ENCODE measurements at places on chromosomes 6 and 20.

DNA sequence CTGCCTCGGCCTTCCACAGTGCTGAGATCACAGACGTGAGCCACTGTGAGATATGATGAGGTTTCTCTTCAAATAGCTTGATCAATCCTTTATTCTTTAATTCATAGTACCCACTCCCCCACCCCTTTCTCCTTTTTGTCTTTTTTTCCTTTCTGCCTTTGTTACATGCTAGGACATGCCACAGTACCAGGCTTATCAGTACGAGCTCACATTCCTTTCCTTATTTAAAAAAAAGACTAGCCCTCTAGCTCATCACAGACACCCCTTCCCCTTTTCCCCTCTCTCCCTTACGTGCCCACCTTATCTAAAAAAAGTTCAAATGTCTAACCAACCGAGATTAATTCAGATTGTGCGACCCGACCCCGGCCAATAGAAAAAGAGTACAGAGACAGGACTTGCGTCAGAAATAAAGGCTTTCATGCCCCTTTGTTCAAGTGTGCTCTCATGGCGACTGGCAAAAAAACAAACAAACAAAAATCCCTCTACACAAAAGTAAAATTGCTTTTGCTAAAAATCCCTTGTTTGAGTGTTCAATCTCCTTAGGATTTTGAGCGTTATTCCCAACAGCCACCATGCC, 49.2 kb downstream of the MRAP2 start:
- DNase-seq: no peak

DNA sequence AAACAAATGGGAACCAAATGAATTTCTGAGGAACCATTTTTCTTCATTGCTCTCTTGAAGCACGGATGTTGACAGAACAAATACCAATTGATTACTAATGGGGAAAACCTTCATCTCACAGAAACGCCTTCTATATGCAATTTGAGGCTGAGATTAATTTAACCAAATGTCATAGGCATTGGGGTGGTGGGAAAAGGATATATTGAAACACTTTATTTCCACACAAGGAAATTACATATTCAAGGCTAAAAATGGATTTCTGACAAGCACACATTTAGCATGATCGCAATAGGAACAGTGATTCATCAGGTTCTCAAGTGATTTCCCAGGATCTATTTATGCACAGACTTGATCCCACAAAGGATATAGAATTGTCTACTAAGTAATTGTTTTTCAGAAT, 88.9 kb downstream of the COL12A1 start:
- no peak for DNase-seq

- DNase-seq: no peak
Observed at GRCh38 chr6:21823371-21823770, 229.8 kb downstream of the SOX4 start.

- no peak for DNase-seq
Observed at GRCh38 chr6:147467428-147467827, 41.1 kb upstream of the SAMD5 start.

DNA sequence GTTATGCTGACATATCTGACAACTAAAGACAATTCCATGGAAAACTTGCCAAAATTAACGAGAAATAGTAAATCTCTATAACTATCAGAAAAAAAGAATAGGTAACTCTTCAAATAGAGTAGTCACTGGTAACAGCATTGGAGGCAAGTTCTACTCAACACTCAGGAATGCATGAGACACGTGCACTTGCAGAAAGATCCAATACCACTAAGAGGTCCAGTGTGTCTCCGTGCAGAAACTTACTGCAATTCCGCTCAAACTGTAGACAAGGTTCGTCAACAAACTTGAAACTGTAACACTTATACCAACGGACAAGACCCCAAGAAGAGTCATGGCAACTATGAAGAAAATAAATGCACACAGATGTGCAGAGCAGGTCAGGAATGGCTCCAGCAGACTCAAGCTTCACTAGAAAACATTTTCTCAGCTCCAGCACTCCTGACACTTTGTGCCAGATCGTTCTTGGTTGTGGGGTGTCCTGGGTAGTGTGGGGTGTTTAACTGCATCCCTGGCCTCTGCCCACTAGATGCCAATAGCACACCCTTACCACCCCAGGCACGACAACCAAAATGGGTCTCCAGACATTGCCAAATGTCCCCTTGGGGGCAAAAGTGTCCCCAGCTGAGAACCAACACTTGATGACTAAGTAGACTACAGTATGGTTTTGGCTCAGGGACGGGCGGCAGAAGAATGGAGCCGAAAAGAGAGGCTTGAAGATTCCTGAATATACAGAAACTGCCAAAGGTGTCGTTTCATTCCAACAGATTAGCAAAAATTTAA, 134.8 kb downstream of the DTNBP1 start:
- DNase-seq: peak; percentile 21

GRCh38 chr20:32193996-32194395, 13.5 kb downstream of the PLAGL2 start:
- no peak for DNase-seq

DNA sequence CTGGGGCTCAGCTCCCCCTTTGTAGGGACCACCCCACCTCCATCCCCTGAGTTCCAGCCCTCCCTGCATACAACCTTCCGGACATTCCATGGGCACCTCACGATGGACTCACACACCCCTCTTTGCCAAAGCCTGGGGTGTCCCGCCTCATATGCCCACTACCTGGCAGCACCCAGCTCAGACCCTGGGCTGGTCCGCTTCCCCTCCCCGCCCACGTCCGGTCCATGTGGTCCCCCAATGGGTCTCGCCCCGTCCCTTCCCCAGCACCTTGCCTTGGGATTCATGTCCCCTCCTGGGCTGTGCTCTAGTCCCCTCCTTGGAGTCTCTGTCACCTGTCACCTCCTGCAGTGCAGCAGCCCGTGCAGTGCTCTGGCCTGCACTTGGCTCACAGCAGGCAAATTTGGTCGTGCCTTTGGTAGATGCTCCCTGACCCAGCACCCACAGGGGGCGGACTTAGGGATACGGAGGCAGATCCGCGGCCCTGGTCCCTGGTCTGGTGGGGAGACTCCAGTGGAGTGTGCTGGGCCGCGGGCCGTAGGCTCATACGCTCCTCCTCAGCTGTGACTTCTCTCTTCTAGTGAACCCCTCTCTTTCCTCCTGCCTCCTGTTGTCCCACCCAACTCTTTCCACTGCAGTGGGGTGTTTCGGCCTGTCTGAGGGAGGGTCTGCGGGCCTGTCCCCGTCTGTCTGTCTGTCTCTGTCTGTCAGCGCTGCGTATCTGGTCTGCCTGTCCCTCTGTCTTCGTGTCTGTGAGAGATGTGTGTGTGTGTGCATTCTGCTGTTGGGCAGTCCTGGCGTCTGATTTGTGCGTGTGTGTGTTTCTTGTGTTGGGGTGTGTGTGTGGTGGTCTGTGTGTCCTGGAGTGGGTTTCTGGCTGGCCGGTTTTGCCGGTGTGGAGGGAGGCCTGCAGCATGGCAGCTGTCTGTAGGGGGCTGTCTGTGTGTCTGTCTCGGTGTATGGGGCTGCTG, 69.5 kb downstream of the SRC start:
- DNase-seq: no peak

GRCh38 chr6:157001716-157002115, 224.5 kb downstream of the ARID1B start:
- no peak for DNase-seq
